LHCN-M2 (cell line): ENCODE measurements at places on chromosomes 2 and 18. TPM values are rescaled to one million over a fixed set of nuclear protein-coding genes. Genes with fewer than 3 reads are reported as not detected.

- DNase-seq = no peak
These were observed 83.5 kb upstream of the SERPINE2 start for GRCh38 chr2:224122542-224122941.

Gene REG1A
- total RNA-seq = not detected in 2 replicates

DNA sequence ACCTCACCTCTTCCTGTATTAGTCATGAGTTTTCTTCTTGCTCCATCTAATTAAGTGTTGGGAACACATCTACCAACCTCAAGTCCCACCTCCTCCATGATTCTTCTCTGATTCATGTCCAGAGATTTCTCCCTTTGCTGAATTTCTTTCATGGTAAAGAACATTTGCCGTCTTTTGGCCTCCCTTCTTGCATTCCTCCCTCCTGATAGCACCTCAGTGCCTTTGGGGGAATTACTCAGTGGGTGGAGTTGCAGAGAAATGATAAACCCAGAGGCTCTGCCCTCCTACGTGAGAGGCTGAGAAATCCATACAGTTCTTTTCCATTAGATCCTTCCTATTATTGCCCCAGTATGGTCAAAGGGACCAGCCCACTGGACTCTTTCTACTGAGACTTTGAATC, 651.9 kb downstream of the SLC4A3 start:
- peak; percentile 87 for DNase-seq

Gene C1D
- 47.8 and 55.5 TPM in 2 replicates for total RNA-seq

Gene ARHGEF33
- 0.06 and 0.57 TPM in 2 replicates for total RNA-seq

- no peak for DNase-seq
These were observed 62.9 kb downstream of the COL6A3 start for GRCh38 chr2:237351046-237351445.

Gene SCYGR7
- total RNA-seq = not detected in 2 replicates

Gene MFSD2B
- total RNA-seq = 0.51 TPM in 1 of 2 replicates, not detected in the other

GRCh38 chr18:9608298-9608697, 6.1 kb downstream of the PPP4R1 start:
- no peak for DNase-seq

GRCh38 chr2:23028106-23028505, 356.9 kb upstream of the KLHL29 start:
- no peak for DNase-seq

- no peak for DNase-seq
These were observed 777 bp upstream of the RAB17 start for GRCh38 chr2:237591141-237591881.

GRCh38 chr2:236289766-236290462, 25.7 kb upstream of the ASB18 start:
- DNase-seq = no peak

DNA sequence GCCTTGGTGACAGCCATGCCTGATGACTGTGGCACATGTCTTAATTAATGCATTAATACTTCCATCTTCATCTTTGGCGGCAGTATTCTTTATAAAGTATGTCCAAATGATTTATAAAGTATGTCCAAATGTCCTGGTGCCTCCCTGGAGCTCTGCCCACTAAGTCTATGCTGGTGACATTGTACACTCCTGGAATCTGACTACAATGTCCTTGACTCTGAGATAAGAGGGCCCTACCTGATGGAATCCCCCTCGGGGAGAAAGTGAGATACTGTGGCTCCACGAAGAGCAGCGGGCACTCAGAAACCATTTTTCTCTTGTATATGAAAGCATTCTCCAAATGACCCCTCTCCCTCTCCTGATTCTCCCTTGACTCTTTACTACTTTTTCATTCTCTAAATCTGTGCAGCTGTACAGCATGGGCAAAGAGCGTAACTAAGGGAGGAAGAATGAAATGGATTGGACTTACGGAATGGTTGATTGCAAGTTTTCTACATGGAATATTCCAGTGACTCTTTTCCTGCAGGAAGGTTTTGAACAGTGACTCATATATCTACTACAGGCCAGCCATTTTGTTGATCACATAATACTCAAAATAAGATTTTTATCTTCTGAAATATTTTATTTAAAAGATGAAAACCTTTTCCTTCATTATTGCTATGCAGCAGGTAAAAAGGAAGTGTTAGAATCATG, 17.3 kb downstream of the RAB12 start:
- no peak for DNase-seq

GRCh38 chr2:171402906-171403580, 30.7 kb downstream of the METTL8 start:
- DNase-seq = peak; percentile 49
